Calu3 (cell line): ENCODE measurements at places on chromosomes 2 and 18.

- DNase-seq = peak; percentile 89
Measured at GRCh38 chr2:137706786-137707613, 257.3 kb upstream of the HNMT start.

- no peak for DNase-seq
Measured at GRCh38 chr2:203909974-203910373, 26.6 kb upstream of the ICOS start.

GRCh38 chr2:43184339-43184895, 42.0 kb downstream of the ZFP36L2 start:
- DNase-seq = peak; percentile 69

- DNase-seq = no peak
Measured at GRCh38 chr18:32270341-32270740, 80.5 kb downstream of the MEP1B start.

GRCh38 chr2:205270689-205271088, 411.6 kb upstream of the NRP2 start:
- peak; percentile 50 for DNase-seq

DNA sequence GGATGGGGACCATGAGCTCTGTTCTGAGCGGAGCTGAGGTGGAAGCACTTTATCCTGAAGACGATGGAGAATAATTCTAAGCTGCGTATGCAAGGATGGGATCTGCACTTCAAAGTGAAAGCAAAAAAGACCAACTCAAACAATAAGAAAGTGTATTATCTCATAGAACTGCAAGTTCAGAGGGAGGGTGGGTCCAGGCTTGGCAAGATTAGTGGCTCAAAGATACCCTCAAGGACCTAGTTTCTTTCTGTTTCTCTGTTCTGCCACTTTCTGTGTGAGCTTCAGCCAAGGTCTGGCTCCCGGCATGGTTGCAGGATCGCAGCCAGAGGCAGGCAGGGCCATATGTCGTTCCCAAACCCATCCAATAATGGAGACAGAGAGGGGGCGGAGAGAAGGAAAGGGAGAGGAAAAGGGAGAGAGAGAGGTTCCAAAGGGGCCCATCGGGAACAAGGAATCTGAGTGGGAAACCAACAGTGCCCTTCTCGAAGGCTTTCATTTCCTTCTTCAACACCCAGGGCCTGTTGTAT, 169.2 kb upstream of the NCK2 start:
- DNase-seq = no peak

DNA sequence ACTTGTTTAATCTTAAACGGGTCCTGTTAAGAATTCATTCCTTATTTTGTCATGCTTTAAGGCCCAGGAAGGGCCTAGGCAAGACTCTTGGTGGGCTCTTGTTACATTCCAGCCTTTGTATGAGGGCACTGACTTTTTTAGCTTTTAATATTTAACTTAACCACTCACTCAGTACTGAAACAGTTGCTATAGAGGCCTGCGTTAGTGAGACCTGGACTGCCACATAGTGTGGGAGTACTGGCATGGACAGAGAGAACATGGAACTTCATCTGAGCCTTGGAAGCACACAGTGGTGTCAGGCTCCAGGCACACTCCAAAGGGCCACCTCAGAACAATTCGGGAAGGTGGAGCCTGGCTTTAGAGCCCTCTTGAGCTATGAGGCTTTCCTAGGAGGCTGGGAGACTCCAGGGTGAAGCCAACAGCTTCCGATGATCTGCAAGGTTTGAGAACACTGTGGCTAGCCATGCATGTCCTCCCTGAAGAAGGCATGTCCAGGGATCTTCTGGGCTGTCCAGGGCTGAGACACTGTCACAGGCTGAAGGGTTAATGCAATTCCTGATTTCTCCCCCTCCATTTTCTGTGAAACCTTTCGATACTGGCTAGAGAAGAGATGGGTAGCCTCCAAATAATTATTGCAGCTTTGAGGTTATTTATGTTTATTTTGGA, 155.4 kb upstream of the ACAA2 start:
- no peak for DNase-seq

DNA sequence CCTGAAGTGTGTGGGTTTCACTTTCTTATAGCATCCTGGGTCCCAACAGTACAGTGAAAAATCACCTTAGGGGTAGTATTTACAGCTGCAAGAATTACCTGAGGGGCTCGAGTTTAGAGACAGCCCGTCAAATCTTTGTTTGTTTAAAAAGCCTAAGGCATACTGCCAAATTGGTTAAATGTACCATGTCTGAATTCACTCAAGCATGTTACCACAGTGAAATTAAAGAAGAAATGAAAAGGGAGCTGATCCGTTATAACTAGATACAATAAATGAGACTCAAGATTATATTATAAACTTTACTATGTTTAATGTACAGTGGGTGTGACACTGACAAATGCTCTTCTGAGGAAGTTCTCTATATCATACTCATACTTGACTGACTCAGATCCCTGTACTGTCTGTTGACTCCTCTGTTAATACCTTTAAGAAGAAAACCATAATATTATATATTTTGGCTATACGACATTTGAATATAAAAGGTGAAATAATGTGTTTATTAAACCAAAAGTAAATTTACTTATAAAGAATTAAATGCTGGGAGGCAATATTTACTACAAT, 107.3 kb downstream of the TMEFF2 start:
- no peak for DNase-seq

GRCh38 chr2:68458981-68459380, 8.1 kb downstream of the FBXO48 start:
- no peak for DNase-seq

DNA sequence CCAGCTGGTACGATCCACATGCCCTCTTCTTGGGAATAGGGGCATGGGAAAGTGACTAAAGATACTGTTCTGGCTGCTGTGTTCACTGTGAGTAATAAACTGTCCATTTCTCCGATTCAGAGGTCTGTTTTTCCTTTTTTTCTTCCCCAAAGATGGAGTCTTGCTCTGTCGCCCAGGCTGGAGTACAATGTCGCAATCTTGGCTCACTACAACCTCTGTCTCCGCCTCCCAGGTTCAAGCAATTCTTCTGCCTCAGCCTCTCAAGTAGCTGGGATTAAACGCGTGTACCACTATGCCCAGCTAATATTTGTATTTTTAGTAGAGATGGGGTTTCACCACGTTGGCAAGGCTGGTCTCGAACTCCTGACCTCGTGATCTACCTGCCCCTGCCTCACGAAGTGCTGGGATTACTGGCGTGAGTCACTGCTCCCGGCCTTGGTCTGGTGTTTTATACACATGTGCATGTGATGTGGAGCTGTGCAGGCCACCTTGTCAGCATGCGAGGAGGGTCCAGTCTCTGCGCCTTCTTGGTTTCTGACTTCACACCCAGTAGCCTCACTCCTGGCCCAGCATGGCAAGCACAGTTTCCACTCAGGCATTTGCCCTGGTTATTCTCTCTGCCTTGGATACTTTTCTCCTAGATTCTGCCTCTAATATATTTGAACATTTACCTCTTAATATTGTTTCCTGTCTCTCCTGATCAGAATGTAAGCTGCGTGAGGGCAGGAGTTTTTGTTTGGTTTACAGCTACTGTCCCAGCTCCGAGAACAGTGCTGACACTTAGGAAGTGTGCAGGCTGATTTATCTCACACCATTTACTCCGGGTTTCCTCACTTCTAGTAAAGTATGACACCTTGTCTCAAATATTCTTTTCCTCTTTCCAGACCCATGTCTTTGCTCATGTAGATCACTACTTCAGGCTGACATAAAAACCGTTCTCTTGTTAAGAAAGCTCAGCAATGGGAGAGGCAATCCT, 19.7 kb downstream of the PTPN18 start:
- no peak for DNase-seq

GRCh38 chr18:40752316-40752715, 1202.7 kb upstream of the PIK3C3 start:
- DNase-seq = no peak

DNA sequence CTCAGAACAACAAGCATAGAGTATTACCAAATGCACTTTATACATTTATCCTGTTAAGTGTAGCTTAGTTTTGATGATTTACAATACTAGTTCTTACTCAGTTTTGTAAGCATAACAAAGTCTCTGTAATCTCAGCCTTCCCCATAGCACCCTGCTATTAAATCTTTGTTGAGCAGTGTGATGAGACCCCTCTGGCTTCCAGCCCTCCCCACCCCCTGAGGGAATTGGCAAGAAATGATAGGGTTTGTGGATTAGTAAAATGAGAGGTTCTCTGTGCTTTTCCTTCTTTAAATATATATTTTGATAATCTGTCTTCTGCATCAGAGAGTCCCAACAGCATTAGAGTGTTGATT, 37.2 kb downstream of the ZNF521 start:
- DNase-seq = no peak

- no peak for DNase-seq
Measured at GRCh38 chr2:97969081-97970067, 26.4 kb downstream of the TMEM131 start.

GRCh38 chr2:70103531-70104061, 16.3 kb downstream of the PCBP1 start:
- DNase-seq = no peak

GRCh38 chr18:79402977-79403722, 7.4 kb downstream of the NFATC1 start:
- DNase-seq = no peak

DNA sequence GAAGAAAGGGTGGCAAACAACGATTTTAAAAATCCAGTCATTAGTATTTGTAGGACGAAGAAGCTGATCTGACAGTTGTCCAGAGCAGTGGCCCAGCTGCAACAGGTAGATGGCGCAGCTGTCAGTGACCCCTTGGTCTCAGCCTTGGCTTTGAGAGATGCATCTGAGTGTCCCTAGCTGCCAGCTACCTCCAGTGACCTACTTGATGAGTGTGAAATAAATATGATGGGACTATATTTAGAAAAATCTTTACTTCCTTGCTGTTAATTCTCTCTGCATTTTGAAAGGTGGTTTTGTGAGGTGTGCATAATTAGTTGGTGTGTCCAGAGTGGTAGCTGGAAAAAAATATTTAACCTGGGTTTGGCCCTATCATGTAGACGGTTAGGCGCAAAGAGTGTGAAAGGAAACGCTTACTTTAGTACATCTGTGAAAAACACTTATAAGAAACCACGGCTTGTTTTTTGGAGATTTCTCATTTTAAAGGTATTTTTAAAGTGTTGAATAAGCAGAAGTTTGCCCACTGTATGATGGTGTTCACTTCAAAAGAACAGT, 963 bp downstream of the INPP1 start:
- DNase-seq = peak; percentile 54

GRCh38 chr2:29743516-29743915, 177.9 kb downstream of the ALK start:
- no peak for DNase-seq

- no peak for DNase-seq
Measured at GRCh38 chr2:29469516-29469915, 354.3 kb downstream of the CLIP4 start.

DNA sequence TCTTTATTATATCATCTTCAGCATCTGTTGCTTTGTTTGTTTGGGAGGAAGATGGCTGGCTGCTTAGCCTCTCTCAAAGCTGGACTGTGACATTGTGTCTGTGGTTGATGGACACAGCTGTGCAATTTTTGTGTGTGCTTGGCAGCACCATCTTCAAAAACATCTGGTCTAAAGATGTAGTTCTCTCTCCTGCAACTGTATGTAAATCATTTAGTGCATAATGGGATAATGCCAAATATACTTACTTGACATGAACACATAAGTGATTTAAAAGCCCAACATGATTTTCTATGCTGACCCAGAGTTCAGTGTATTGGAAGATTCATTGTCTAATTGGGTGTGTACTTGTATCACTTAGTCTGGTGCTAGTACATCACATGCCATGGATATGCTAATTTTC, 112.2 kb downstream of the MAP4K4 start:
- no peak for DNase-seq

DNA sequence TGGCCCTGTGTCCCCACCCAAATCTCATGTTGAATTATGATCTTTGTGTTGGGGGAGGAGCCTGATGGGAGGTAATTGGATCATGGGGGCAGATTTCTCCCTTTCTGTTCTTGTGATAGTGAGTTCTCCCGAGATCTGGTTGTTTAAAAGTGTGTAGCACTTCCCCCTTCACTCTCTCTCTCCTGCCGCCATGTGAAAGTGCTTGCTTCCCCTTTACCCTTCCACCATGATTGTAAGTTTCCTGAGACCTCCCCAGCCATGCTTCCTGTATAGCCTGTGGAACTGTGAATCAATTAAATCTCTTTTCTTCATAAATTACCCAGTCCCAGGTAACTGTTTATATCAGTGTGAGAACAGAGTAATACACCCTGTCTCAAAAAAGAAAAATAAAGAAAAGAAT, 25.5 kb downstream of the LRRFIP1 start:
- DNase-seq = no peak

DNA sequence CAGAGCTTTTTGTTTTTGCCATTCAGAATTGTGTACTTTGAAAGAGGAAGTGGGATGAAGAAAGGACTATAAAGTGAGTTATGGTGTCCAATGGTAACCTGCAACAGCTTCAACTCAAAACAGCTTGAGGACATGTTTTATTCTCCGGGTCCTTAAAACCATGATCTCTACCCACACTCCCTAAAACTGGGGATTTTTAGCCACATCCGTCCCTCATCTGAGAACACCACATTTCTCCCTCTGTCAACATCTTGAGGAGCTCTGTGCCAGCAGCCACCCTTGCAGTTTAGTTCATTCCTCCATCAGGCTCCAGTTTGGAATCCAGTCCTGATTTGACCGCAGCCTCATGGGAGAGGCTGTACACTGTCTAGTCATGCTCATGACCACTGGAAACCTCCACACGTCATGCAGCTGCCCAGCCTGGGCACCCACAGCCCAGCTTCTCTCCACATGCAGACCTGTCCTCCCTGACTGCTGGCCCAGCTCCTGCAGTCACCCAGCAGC, 62.6 kb downstream of the C18orf63 start:
- no peak for DNase-seq

DNA sequence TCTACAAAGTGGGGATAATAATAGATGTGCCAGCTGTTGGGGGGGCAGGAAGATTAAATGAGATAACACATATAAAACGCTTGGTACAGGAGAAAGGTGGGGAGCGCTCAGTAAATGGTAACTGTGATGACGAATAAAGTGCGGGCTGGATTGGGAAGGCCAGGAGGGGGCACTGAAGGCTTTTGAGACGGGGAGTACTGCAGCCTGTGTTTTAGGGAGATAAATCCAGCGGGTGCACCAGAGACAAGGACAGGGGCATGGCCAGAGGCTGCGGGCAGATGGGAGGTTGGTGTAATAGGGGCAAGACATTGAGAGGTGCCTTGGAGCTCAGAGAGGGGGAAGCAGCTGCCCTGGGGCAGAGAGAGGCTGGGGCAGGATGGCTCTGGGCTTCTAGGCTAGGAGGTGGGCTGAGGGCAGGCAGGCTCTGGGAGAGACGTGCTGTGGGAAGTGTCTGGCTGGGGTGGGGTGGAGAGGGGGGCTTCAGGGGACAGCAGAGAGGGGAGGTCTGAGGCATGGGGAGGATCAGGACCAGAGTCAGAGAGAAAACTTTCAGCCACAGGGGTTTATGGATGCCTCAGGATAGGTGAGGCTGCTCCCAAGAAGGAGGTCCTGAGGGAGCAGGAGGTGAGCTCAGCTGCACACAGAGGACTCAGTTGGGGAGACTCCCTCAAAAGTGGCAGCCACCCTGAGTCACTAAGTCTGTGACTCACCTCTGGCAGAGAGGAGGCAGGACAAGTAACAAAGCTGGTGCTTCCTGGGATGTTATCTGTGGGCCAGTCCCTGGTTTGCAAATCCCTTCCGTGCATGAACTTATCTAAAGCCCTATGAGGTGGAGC, 18.8 kb downstream of the TEX44 start:
- peak; percentile 74 for DNase-seq

- DNase-seq = no peak
Measured at GRCh38 chr2:99868260-99868659, 274.1 kb downstream of the AFF3 start.

GRCh38 chr18:1438967-1439366, 534.3 kb downstream of the ADCYAP1 start:
- no peak for DNase-seq
